Activated T-cell treated with anti-CD3 and anti-CD28 coated beads for 48 hours (primary cell): ENCODE measurements at places on chromosomes 5 and 9.

DNA sequence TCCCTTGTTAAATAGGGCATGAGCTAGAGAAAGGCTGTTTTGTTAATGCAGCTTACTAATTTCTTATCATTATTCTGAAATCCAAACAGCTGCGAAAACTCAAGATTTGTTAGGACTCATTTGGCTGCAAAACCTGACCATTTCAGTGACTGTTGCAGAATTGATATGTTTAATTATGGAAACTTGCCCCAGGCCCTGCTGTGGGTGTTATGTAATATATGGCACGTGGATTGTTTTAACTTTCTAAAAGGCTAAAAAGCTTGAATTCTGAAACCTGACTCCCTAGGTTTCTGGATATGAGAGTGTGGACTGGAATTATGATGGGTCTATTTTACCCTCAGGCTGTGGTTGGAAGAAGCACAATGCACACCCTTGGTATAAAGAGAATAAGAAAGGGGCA lies 4.4 kb downstream of the IL9 start:
- no peak for DNase-seq

DNA sequence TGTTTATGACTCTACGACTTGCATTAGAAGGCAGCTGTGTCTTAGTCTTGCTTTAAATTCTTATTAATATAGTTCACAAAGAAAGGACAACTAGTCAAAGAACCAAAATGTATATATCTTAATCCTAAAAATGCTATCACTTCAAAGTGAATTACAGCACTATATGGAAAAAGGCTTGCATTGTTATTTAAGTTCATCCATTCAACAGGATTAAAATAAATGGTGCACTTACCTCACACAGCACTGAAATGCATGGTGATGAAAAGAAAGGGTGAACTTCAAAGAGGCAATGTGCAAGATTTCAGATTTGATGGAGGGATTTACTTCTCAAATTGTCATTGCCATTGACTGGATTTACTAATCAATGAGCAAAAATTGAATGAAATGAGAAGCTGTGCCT lies 344.4 kb upstream of the NUDT12 start:
- DNase-seq: no peak

DNA sequence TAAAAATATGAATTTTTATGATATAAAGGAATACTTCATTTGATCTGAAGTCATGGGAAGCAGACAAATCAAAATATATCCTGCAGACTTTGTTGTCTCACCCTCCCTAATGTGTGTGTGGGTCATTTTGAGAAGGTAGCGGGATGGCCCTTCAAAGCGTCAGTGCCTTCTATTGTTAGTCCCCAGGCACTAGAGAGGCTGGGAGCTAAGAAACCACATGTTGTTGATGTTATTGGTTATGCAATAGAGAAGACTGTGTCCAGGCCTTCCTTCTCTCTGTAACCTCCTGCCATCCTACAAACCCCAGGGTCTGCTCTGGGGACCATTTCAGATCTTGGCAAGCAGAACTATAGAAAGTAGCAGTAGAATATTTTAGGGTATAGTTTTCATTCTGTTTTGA lies 94.7 kb downstream of the NLN start:
- DNase-seq: no peak

- DNase-seq: no peak
Measured at GRCh38 chr9:81423589-81424326, 265.6 kb downstream of the TLE1 start.

DNA sequence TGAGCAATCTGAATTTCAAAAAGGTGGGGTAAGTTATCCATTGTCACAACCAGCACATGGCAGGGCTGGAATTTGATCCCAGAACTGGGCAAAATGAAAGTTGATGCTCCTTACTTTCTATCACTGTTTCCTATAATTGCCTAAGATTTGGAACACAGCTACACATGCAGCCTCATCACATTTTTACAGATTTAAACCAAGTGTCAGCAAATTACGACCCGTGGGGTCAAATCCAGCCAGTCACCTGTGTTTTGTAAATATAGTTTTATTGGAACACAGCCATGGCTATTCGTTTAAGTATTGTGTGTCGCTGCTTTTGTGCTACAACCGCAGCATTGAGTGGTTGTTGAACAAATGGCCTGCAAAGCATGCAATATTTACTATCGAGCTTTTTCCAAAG lies 94.3 kb downstream of the SREK1 start:
- no peak for DNase-seq

- DNase-seq: no peak
Measured at GRCh38 chr9:84750152-84750865, 80.8 kb downstream of the NTRK2 start.

- DNase-seq: no peak
Measured at GRCh38 chr5:94941122-94941755, 322.8 kb downstream of the SLF1 start.

DNA sequence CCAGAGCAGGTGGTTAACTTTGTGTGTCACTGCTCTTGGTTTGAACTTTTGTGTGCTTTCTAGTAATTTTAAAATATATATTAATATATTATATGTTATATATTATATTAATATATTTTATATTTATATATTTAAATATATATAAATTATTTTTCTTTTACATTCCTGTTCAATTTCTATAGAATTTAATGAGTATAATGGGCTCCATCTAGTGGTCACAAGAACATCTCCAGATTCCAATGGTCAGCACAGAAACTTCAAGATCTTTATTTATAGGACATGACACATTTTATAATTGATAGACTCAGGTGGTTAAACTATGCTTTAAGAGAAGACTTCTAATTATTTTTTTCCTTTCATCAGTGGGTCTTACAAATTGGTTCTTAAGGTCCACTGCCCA lies 39.1 kb downstream of the COL23A1 start:
- no peak for DNase-seq

DNA sequence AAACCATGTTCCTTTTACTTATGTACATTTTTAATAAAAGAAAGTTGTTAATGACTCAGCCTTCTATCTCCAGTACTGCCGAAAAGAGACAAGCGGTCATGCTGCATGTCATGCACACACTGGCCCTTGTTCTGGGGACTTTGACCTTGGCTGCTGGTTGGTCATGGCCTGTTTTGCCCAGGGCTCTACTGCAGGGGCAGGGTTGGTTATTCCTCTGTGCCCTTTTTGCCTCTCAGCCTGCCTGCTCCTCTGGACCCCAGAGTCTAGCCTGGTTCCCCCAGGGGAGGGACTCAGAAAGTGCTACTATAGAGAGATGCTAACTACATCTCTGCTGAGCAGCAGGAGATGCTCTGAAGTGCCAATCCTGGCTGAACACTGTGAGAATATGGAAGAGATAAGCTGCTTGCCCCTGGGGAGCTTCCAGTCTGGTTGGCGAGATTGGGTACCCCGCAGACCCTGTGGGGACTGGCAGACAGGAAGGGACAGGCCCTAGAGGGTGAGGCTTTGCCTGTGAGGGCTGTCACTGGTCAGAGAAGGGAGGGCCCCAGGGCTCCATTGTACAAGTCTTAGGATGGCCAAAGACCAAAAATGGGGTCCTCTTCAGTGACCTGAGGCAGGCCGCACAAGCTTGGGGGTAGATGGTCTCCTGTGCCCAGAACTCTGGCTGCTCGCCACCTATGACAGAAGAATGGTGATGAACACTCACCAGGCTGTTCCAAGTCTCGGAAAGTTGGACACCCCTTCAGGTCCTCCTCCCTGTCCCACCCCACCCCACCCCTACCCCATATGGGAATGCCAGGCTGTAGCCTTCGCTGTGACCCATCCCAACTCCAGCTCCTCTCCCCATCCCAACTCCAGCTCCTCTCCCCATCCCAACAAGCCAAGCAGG lies 14.3 kb downstream of the IRF1 start:
- no peak for DNase-seq

DNA sequence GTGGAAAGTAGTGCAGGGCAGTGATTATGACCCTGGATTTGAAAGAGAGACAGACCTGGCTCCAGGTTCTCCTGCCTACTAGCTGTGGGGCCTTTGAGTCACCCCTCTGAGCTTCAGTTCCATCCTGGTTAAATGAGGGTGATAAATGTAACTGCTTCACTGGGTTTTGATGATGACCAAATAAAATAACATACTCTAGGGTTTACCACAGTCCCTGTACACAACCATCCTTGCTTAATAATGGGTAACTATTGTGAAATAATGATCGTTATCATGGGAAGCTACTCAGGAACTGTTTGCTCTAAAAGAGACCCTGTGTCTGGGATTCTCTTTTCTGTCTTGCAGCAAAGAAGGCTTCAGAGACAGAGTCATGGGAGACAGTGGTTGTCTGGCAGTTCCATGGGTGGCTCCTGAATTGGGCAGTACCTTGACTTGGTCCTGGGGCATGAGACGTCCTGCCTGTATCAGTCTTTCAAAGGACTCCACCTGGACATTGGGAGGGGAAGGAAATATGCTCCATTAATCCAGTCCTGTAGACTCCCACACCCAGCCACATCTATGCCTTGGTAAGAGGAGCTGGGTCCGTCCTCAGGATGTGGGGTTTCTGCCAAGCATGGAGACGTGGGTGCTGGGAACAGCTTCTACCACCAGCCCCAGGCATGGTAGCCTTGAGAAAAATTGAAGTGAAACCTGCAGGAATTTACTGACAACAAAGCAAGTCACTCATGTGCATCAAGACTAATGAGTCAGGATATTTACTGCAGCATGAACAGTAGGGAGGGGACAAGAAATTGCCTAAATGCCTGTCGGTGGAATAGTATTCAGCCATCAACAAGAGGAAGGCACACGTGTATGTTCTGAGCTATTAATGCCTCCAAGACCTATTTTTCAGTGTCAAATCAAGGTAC lies 23.4 kb downstream of the AKNA start:
- no peak for DNase-seq

- no peak for DNase-seq
Measured at GRCh38 chr5:127602896-127603844, 45.7 kb upstream of the CTXN3 start.

- no peak for DNase-seq
Measured at GRCh38 chr9:79592726-79593493, 21.1 kb downstream of the TLE4 start.

DNA sequence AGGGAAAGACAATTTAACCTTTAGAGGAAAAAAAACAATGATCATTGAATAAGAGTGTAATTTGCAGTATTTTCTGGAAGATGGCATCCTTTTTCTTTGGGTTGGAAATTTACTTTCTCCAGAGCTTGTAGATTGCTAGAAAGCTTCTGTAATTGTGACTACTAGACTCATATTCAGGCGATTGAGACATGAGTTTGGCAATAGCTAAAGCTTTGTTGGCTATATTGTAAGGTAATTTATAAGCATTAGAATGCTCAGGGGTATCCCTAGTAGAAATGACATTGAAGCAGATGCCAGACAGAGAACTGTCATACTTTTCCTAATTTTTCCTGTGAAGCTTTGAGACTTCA lies 115.3 kb downstream of the UNC13B start:
- no peak for DNase-seq

- no peak for DNase-seq
Measured at GRCh38 chr9:30522486-30522885, 1862.0 kb upstream of the ACO1 start.
